ENCODE measurements at places on chromosomes 2 and 18.

- no peak for DNase-seq
Observed at GRCh38 chr18:78130232-78131195, 849.1 kb upstream of the SALL3 start.

DNA sequence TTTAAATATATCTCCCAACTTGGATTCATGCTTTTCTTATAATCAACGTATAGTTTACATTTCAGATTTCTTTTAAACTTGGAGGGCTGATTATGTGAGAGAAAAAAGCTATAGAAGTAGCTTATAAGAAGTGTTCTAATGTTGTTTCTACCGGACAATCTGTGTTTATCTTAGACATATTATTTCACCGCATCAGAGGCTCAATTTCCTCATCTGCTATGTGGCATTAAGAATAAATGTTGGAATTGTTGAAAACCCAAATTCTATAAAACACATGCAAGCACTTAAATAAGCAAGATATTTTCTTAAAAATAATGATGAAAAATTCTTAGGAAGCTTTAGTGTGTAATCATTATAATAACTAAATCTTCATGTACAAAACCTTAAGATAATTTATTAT lies 407.9 kb downstream of the HRH4 start:
- no peak for DNase-seq

GRCh38 chr2:108257757-108258331 lies 18.1 kb downstream of the SULT1C3 start:
- no peak for DNase-seq

DNA sequence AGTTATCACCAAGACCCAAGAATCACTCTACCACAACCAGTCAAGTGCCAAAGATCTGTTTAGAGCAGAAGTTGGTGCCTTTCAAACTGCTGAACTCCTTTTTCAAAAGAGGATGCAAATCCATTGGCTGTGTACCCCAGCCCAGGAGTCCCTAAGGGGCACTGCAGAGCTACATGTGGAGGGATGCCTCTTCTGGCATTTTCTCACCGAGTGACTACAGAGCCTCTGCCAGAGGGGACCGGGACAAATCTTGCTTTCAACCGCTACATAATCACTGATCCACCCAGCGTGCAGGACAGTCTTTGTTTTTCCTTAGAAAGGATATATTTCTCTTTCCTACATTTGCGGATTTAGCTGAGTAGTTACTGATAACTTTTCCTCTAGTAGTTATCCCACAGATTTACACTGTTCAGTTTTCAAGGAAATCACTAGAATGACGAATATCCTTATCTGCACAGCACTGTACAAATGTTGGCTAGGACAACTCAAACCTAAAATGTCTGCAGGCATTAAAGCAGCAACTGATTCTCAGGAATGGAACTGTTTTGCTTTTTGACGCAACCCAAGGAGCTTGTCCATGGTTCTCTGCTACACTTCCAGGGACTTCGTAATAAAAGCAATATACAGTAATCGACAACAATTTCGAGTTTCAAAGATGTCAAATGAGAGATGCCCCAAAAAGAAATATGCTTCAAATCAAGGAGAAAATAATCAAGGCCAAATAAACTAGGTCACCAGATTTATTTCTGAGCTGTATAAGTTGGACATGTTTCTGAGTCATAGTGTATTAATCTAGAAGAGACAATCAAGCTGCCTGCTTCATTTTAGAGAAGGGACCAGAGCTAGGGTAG lies 24.1 kb downstream of the EPB41L3 start:
- no peak for DNase-seq

DNA sequence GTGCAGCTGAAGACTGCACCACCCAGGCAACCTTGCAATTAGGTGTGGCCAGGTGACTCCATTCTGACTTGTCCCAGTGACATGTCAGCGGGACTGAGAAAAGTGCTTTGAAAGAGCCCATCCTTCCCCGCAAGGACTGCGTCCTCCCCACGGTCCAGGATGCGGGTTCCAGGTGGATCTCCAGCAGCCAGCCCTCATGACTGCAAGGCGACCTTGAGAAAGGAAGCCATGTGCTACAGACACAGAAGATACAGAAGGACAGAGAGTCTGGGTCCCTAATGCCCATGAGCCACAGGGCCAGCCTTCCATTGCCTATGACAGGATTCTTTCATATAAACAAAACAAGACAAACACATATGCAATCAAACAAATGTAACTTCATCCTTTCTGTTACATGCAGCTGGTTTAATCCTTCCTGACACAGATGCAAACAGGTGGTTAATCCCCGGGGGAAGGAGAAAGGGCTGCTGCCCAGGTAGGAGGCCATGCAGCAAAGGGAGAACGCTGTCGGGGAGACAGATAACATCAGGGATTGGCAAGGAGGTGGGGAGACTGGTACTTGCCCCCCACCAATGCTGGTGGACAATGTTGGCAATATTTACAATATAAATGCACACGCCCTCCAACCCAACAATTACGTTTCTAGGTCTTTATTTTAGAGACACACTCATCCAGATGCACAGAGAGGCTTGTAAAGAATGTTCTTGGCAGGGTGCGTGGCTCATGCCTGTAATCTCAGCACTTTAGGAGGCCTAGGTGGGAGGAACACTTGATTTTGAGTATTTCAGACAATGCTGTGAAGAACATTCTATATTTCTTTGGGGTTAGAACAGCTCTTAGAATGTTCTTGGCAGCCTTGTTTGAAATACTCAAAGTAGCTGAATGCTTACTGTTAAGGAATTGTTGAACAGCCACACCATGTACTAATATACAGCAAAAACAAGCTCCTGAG lies 64.8 kb downstream of the NCAPH start:
- no peak for DNase-seq

DNA sequence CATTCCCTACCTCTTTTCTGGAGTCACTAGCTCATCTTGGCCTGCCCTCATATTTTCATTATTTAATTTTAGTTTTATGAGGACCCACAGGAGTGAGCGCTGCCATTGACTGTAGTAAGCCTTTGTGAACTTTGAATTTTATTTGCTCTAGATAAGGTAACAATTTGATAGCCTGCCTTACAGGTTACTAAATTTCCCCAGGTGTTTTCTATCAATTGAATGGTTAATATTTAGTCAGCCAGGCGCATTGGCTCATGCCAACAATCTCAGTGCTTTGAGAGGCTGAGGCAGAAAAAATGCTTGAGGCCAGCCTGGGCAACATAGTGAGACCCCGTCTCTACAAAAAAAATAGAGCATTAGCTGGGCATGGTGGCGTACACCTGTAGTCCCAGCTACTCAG lies 50.2 kb downstream of the DAW1 start:
- DNase-seq, result no peak

GRCh38 chr2:120020554-120020953 lies 7.7 kb downstream of the EPB41L5 start:
- no peak for DNase-seq

Measured in KBM-7 (cell line).